Thyroid gland (tissue), 4 donors: ENCODE measurements at places on chromosomes 2 and 18.

- no peaks in the 10 kb centered on the region for H3K36me3 ChIP-seq
- H3K27ac ChIP-seq = no peak overlapping the region
- H3K4me1 ChIP-seq = no peaks in the 10 kb centered on the region
- H3K27me3 ChIP-seq = no peaks in the 10 kb centered on the region
- no peak overlapping the region for H3K4me3 ChIP-seq
These were observed 384.3 kb upstream of the LYPD1 start for GRCh38 chr2:133054297-133054696.

- H3K4me3 ChIP-seq = no peak overlapping the region
- no peak for DNase-seq
- peaks cover 37% of the 10 kb centered on the region for H3K4me1 ChIP-seq
- no peaks in the 10 kb centered on the region for H3K36me3 ChIP-seq
These were observed 369.0 kb downstream of the EPHA4 start for GRCh38 chr2:221203125-221203524.

DNA sequence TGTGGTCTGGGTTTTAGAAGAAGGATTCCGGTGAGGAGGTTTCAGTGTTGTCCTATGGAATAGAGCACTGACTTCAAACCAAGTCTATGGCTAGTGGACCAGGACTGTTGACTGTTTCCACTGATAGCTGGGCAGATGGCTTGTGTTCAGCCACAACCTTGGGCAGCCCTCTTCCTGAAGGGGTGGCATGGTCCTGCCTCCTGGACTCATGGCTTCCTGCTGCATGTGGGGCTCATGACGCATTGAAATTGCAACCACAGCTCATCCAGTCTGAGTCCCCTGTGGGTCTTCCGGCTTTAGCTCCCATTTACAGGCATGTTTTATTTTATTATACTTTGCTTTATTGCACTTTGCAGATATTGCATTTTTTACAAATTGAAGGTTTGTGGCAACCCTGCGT lies 105.0 kb downstream of the B3GNT2 start:
- no peaks in the 10 kb centered on the region for H3K4me1 ChIP-seq
- no peak for DNase-seq
- H3K36me3 ChIP-seq = no peaks in the 10 kb centered on the region

- no peak for DNase-seq
- H3K36me3 ChIP-seq = no peaks in the 10 kb centered on the region
- H3K4me3 ChIP-seq = no peak overlapping the region
- no peaks in the 10 kb centered on the region for H3K27me3 ChIP-seq
These were observed 81.8 kb downstream of the EXOC6B start for GRCh38 chr2:72744049-72744448.

- no peaks in the 10 kb centered on the region for H3K27me3 ChIP-seq
- no peaks in the 10 kb centered on the region for H3K36me3 ChIP-seq
- H3K27ac ChIP-seq = peak overlapping the region; percentile 96
- peak overlapping the region; percentile 99 for H3K4me3 ChIP-seq
- DNase-seq = no peak
- peaks cover 37% of the 10 kb centered on the region for H3K4me1 ChIP-seq
These were observed 503 bp downstream of the ANXA4 start for GRCh38 chr2:69742322-69742952.

GRCh38 chr18:62486290-62486964 lies 36.4 kb upstream of the ZCCHC2 start:
- H3K36me3 ChIP-seq = no peaks in the 10 kb centered on the region
- DNase-seq = peak; percentile 75
- no peaks in the 10 kb centered on the region for H3K27me3 ChIP-seq
- H3K4me1 ChIP-seq = peaks cover 26% of the 10 kb centered on the region
- no peak overlapping the region for H3K4me3 ChIP-seq

GRCh38 chr2:197254776-197255530 lies 55.6 kb downstream of the ANKRD44 start:
- no peaks in the 10 kb centered on the region for H3K4me1 ChIP-seq
- no peaks in the 10 kb centered on the region for H3K36me3 ChIP-seq
- H3K4me3 ChIP-seq = no peak overlapping the region
- H3K27ac ChIP-seq = no peak overlapping the region
- no peaks in the 10 kb centered on the region for H3K27me3 ChIP-seq
- DNase-seq = no peak

DNA sequence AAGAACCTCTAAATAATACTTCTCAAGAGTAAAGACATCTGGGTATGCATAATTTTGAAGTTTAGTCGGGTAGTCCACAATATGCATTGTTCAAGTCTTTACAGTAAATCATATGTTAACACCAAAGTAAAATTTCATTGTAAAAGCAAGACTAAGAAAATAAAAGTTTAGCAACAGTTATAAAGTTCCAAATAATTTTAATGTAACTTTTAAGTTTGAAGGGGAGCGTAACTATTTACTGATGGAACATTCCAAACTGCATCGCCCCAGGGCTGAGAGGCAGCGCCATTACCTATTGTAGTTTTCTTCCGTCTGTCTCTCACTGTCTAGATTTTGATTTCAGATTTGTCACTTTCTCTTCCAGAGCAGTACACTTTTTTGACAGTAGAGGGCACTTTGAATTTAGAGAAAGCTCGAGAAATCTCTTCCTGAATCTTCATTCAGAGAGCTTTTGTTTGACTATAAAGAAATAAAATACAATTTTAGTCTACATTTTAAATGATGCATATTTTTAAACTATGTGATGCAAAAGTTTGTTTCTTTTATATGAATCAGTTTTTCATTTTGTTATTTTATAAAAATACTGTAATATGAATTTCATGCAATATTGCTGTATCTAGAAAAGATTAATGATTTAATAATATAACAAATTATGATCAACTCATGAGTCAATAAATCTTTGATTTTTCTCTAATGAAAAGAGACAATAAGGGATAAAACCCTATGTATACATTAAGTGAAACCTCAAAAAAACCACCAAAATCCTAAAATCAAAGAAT lies 389.8 kb downstream of the FIGN start:
- H3K4me3 ChIP-seq = no peak overlapping the region
- H3K36me3 ChIP-seq = no peaks in the 10 kb centered on the region
- no peak overlapping the region for H3K27ac ChIP-seq
- H3K27me3 ChIP-seq = no peaks in the 10 kb centered on the region
- DNase-seq = no peak
- peaks cover 7% of the 10 kb centered on the region for H3K4me1 ChIP-seq

GRCh38 chr2:109185338-109185737 lies 56.3 kb downstream of the SH3RF3 start:
- no peaks in the 10 kb centered on the region for H3K36me3 ChIP-seq
- no peaks in the 10 kb centered on the region for H3K27me3 ChIP-seq
- DNase-seq = peak; percentile 18
- no peak overlapping the region for H3K27ac ChIP-seq
